ENCODE measurements at places on chromosomes 5 and 9.

DNA sequence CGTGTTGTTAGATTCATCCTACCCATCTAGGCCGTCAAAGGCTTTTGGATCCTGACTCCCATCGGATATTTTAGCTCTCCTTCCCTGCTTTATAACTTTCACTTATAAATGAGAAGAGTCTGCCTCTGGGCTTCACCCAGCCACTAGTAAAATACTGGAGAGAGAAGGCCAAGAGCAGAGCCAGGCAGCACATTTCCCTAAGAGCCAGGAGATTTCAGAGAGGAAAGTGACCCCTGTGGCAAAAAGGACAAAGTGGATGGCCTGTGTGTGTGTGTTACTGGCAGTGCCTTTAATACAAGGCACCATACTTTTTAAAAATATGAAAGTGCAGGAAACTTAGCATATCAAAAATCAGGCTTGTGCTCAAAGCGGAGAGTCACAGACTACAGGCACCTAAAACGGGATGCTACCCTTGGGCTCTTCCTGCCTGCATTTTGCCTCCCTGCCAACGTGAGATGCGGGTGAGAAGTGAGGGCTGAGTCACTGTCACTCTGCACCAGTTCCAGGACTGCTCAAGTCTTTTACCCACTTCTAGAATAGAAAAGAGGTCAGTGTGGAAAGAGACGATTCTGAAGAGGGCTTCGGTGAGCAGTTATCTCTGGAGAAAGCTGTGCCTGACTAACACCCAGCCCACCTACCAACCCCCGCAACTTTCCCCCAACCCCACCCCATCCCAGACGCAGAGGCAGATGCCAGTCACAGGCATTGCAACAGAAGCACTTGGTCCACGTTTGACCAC is 15.9 kb downstream of the NFIL3 start:
- no peak for DNase-seq

- DNase-seq, result no peak
Measured at GRCh38 chr9:77218612-77219011, 41.3 kb downstream of the VPS13A start.

GRCh38 chr5:137128012-137128411 is 371.1 kb downstream of the SPOCK1 start:
- DNase-seq, result no peak

DNA sequence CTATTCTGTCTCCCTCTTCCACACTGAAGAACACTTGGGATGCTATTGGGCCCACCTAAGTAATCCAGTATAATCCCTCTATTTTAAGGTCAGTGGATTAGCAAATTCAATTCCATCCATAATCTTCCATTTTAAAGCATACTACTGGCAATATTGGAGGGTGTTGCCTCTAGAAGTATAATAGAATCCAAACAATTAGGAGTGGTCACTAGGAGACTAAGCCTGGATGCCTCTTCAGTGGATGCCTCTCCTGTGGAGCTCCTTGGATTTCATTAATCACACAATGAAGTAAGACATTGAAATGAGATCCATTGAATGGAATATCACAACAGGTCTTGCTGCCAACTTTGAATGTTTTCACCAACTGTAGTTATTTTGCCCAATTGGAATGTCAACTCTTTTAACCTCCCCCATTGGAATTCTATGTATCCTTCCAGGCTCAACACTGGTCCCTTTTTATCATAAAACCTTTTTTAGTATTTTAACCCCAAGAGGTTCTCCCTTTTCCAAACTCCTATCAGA is 311.6 kb downstream of the PLK2 start:
- DNase-seq, result no peak

DNA sequence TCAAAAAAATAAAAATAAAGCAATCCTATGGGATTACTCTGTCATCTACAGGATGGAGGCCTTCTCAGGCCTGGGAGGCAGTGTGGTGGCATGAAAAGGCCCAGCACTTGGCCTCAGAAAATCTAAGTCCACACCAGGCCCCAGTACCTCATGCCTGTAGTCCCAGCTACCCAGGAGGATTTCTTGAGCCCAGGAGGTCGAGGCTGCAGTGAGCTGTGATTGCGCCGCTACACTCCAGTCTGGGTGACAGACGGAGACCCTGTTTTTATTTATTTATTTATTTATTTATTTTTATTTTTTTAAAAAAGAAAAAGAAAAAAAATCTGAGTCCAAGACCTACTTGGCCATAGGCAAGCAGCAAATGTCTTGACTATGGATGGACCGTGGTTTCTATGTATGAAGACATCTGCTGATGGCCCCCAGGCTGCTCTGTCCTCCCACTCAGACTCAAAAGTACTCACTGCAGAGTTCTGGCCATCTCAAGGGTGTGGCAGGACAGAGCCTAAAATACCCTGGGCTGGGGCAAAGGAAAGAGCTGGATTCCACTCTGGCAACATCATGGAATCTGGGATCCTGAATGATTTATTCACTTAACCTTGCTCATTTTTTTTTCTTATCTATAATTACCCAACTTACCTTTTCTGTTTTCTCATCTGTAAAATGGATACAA is 55.0 kb downstream of the ARHGEF37 start:
- DNase-seq, result no peak

DNA sequence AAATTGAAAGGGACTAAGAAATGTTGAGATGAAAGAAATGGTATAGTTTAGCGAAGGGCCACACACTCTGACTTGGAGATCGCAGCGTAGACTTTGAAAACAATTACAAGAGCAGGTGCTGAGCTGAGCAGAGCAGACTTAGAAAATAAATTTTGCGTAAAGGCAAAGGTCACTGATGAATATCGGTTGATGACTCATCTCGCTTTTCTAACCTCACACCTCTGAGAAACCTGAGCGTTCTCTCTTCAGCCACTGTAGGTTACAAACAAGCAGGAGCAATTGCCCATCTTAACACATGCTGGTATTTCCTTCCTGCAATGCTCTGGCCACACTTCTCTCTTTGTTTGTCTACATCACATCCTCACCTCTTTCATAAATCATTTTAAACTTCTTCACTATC is 190.6 kb upstream of the C9orf72 start:
- no peak for DNase-seq

GRCh38 chr9:82961504-82962125 is 101.3 kb downstream of the RASEF start:
- DNase-seq, result peak; percentile 89

GRCh38 chr9:90801973-90802322 is 329 bp downstream of the SYK start:
- DNase-seq, result peak; percentile 36

- DNase-seq, result no peak
Measured at GRCh38 chr9:130173666-130173983, 1.4 kb downstream of the NCS1 start.

DNA sequence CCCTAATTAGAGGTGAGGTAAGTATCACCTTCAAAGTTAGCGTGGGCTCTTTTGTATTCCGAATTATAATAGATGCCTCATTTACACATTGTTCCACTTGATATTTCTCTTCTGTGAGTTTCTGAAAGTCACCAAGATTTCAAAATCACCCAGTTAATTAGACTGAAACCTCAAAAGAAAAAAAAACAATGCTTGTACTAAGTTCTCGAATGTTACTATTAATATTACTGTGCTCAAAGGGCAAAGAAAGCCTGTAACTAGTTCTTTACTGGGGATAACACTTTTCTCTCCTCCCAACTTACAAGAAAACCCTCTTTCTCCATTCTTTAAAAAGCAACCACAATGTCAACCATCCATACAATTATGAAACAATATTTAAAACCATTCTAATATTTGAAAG is 98.5 kb downstream of the STRBP start:
- DNase-seq, result no peak

- peak; percentile 9 for DNase-seq
Measured at GRCh38 chr9:111661802-111662521, 557 bp downstream of the GNG10 start.

- no peak for DNase-seq
Measured at GRCh38 chr9:404234-404633, 189.6 kb downstream of the DOCK8 start.

DNA sequence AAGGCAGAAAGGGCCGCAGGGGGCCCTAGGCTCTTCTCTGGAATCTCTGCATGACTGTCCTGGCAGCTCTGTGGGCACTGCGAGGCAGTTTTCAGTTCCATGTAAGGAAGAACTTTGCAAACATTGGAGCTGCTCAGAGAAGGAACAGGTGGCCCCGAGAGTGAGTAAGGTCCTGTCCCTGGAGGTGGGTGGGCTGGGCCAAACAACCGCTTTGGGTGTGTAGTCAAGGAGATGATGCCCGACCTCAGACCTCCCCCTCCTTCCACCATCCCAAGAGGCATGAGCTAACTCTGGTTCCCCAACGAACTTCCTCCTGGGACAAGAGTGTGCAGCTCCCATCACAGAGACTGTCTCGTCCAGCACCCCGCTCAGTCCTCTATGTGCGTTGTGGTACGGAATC is 20.5 kb downstream of the CSF1R start:
- DNase-seq, result no peak

GRCh38 chr5:113167985-113168384 is 191.4 kb downstream of the DCP2 start:
- DNase-seq, result no peak

DNA sequence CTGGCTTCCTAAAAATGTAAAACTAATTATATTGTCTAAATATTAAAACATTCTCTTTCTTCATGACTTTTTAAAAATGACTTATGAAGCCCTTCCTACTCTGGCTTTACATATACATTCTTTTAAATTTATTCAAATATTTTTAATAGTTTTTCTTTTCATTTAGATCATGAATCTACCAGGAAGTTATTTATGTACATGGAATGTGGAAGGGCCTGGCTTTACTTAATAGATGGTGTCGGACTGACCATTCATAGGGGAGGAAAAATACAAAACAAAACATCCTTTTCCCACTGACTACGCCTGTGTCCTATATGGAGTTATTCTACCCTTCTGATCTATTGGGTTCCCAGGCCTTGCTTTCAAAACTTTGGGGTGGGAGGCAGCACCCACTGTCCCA is 129.8 kb downstream of the MACROH2A1 start:
- no peak for DNase-seq

GRCh38 chr9:131310833-131311554 is 21.5 kb downstream of the PLPP7 start:
- no peak for DNase-seq

DNA sequence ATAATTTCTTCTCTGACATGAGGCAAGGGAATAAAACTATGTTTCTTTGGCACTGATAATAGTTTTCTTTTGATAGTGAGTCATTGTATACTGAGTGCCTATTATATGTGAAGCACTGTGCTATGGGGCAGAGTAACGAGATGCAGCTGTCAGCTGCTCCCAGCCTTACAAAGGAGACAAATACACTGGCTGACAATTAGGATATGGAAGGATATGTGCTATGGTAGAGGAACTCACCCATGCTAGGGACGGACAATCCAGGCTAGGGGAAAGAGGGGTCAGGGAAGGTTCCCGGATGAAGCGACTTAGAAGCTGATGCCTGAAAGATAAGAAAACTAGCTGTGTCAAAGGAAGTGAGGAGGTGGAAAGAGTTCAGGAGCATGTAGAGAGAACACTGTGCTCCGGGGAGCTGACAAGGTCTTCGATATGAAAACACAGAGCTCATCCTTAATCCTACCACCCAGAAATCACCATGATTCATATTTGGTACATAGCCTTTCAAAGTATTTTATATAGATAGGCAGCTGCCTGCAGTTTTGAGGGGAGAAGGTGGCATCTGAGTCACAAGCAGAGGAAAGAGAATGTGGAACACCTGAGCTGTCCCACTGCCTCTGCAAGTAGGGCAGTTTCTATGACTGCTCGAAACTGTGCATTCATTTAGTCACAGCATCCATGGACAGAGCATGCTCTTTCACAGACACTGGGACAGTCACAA is 12.1 kb downstream of the BSPRY start:
- no peak for DNase-seq

DNA sequence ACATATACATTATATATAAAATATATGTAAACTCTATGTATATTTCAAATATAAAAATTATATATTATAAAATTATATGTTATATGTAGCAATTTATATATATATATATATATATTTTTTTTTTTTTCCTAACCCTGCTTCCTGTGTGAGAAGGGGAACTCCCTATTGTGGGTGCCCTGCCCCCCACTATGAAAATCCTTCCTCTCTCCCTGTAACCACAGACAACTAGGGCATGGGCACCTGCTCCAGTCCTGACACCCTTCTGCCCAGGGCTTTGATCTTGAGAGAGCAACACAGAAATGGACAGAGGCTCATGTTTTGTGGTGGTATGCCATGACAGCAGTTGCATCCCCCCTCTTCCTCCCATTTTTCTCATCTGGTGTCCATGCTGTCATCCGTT is 148.7 kb upstream of the IL12B start:
- no peak for DNase-seq

GRCh38 chr5:103867857-103868598 is 305.4 kb upstream of the NUDT12 start:
- DNase-seq, result no peak

DNA sequence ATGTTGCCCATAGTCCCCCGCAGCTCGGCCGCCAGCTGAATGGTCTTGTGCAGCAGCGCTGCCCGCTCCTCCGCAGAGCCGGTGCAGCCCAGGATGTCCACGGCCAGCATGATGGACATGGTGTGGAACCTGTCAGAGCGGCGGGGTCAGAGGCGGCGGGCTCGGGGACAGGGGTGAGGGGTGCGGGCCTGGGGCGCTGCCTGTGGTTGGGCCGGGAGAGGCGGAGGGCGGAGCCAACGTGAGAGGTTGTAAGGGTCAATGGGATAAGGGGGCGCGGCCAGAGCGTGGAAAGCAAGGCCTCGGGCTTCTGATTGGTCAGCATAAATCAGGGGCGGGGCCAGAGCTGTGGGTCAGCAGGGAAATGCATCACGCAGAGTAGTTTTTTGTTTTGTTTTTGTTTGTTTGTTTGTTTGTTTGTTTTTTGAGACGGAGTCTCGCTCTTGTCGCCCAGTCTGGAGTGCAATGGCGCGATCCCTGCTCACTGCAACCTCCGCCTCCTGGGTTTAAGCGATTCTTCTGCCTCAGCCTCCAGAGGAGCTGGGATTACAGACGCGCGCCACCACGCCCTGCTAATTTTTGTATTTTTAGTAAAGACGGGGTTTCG is 6.8 kb upstream of the TOR2A start:
- no peak for DNase-seq

- no peak for DNase-seq
Measured at GRCh38 chr9:88960632-88961031, 30.6 kb upstream of the S1PR3 start.

DNA sequence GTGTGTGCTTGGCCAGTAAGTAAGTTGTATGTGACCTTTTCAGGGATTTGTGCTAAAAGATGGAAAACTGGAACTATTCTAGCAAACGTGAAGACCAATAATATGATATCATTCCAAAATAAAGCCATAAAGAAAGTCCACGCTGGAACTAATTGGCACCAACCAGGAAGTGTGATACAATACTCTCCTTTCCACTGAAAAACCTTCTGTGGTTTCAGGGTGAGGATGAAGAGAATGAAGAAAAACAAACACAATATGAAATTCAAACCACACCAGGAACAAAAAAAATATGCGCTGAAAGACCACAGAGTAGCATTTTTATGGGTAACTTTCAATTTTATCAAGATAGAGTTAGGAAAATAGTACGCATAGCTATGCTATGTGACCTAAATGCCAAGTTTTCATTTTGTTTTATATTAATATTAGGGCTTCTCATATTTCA is 105.8 kb downstream of the EFNA5 start:
- no peak for DNase-seq

GRCh38 chr5:29351170-29351569 is 1842.3 kb upstream of the CDH6 start:
- no peak for DNase-seq

GRCh38 chr5:174159327-174160114 is 114.0 kb downstream of the NSG2 start:
- DNase-seq, result no peak

All from NCI-H1092 (cell line).